ENCODE measurements at places on chromosomes 7 and 10.

- DNase-seq: no peak
Measured at GRCh38 chr7:144527051-144527471, 123.6 kb upstream of the NOBOX start.

- DNase-seq: no peak
Measured at GRCh38 chr7:73496626-73497025, 25.5 kb downstream of the BAZ1B start.

DNA sequence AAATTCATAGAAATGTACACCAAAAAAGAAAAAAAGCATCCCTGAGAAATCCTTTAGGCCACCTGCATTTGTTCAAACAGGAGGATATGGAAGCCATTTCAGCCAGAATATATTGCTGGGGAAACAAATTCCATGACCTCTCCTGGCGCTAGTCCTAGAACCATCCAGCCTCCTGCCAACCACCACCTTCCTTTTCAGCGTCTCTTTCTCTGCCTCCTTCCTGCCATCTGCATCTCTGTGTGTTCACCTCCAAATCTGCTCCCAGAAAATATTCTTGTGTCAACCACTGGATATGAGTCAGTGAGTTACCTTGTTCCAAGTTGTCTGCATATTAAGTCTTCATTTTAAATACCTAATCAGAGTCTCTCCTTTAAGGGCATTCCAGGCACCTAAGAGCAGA, 50.6 kb upstream of the NPY start:
- DNase-seq: no peak

- DNase-seq: no peak
Measured at GRCh38 chr10:91987397-91988037, 63.9 kb downstream of the BTAF1 start.

DNA sequence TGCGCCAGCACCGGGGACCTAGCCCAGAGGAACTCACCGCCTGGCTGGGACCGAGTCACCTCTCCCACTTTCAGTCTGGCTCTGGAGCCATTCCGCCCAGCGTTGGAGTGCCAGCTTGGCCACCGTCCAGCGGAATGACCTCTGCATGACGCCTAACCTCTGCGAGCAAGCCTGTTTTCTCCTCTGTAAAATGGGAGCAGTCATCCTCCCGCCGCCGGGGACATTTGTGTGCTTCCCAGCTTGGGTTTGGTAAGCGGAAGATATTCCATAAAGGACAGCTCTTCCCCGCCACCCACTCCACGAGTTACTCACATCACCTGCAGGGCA, 1.3 kb upstream of the ZCCHC24 start:
- no peak for DNase-seq

GRCh38 chr10:10785627-10786026, 232.0 kb upstream of the CELF2 start:
- DNase-seq: no peak

GRCh38 chr7:30865821-30866220, 45.8 kb upstream of the AQP1 start:
- DNase-seq: no peak

- no peak for DNase-seq
Measured at GRCh38 chr7:36420307-36420706, 30.6 kb downstream of the ANLN start.

DNA sequence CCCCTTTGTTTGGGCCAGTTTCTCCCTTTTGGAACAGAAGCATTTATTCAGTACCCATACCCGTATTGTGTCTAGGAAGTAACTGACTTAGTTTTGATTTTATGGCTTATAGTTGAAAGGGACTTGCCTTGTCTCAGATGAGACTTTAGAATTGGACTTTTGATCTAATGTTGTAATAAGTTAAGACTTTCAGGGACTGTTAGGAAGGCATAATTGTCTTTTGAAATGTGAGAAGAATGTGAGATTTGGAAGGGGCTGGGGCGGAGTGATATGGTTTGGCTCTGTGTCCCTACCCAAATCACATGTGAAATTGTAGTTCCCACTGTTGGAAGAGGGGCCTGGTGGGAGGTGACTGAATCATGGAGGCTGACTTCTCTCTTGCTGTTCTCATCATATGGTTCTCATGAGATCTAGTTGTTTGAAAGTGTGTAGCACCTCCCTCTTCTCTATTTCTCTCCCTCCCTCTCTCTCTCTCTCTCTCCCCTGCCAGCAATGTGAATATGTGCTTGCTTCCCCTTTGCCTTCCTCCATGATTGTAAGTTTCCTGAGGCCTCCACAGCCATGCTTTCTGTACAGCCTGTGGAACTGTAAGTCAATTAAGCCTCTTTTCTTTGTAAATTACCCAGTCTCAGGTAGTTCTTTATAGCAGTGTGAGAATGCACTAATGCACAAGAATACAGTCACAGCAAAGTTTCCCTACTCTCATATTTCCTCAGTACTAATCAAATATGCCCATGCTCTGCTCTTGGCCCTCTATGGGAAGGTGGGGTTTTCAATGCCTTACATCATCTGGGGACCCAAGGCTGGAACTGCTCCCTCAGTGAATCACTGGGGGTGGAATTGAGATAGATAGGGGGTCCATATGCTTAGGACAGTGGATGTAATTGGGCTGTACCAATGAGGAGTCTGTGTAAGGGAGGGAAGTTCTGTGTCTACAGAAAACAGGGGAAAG, 17.2 kb upstream of the AKR1C1 start:
- DNase-seq: no peak

- no peak for DNase-seq
Measured at GRCh38 chr10:108902619-108903285, 1020.6 kb downstream of the XPNPEP1 start.

DNA sequence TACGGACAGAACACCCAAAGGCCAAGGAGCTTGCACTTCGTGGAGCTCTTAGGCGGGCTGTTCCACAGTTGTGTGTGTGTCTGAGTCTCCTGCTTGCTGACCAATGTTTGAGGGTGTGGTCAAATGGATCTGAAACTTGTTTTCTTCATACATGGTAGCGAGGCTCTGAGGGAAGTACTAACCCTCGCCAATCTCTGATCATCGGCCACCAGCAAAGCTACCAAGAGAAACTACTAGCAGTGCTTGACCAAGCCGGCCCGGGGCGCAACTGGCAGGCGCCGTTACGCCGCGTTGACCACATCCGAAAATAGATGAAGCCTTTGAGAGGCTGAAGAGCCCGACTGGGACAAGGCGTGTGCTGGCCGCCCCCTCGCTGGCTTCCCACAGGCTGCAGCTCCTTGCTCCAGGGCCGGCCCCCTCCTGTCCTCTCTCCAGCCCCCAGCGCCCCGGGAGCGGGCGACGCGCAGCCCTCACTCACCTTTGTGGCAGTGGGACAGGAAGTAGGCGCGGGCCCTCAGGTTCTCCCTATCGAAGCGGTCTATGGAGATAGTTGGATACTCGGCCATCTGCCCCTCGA, 384 bp downstream of the DCLRE1C start:
- no peak for DNase-seq

DNA sequence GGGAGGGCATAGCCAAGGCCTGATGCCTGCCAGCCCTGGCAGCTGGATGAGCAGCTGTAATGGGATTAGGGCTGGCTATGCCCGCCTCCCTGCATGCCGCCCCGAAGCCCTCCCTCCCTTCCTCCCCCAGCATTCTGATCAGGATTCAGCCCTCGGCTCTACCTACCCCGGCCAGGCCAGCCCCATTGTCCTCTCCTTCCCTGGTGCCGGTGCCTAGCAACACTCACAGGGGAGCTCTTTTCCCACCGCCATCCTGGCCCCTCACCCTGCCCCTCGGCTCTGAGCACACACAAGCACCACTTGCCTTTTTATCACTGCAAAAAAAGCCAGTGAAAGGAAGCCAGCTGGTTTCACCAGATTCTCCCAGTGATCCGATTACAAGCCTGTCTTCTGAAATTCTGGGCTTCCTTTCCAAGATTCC, 9.0 kb upstream of the ADCYAP1R1 start:
- DNase-seq: peak; percentile 30

DNA sequence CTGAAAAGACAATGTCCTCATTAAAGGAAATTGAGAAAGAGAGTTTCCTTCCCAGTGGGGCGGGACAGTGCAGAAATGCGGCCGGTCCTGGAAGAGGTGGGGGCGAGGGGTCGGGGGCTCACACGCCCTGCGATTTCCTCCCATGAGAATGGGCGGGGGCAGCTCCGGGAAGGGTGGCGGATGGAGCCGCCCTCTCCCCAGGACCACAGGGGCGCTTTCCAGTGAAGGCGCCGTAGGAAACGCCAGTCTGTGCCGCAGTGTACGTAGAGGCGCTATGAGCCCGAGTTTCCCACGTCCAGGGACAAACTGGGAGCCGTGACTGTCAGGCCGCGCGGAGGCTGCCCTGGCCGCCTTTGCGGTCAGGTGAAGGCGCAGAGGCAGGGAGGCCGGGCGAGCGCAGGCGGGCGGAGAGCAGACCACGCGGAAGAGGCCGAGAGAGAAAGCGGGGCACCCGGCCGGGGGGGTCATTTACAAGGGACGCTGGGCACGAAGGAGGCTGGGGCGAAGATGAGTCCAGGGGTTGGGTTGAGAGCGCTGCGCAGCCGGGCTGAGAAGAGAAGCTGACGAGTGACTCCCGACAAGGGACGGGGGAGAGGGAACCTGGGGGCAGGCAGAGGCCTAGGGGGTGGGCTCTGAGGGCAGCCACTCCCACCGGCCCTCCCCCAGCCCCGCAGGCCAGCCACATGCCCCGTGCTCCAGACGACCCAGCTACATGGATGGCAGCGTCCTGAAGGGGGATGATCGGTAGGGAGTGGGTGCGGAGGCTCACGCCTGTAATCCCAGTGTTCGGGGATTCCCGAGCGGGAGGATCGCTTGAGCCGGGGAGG, 45.0 kb downstream of the ALOX5 start:
- peak; percentile 53 for DNase-seq

DNA sequence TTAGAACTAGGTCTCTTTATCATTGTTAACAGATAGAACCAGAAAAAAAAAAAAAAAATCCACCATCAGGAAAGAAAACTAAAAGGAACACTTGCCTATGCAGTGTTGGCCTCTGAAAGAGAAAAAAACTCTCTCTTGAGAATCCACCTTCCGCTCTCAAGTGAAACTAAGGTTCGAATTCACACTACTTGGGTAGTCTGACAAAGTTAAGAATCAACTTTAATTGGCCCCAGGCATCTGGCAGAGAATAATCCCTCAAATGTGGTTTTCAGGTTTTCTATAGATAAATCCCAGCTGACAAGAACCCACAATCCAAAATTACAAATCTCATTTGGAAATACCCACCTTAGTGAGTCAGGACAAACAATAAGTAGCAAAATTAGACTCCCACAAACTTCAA, 199.7 kb upstream of the LRRN3 start:
- no peak for DNase-seq

- no peak for DNase-seq
Measured at GRCh38 chr7:132836746-132837145, 245.1 kb downstream of the CHCHD3 start.

- no peak for DNase-seq
Measured at GRCh38 chr10:43042503-43043341, 34.1 kb upstream of the RET start.

GRCh38 chr10:132111121-132111731, 45.5 kb downstream of the JAKMIP3 start:
- DNase-seq: no peak

- DNase-seq: no peak
Measured at GRCh38 chr7:118777308-118777707, 552.8 kb downstream of the ANKRD7 start.

- no peak for DNase-seq
Measured at GRCh38 chr10:24685958-24686540, 37.6 kb downstream of the ARHGAP21 start.

GRCh38 chr7:1946025-1946772, 276.1 kb downstream of the ELFN1 start:
- DNase-seq: no peak

- no peak for DNase-seq
Measured at GRCh38 chr10:84390364-84390763, 62.0 kb downstream of the CCSER2 start.

DNA sequence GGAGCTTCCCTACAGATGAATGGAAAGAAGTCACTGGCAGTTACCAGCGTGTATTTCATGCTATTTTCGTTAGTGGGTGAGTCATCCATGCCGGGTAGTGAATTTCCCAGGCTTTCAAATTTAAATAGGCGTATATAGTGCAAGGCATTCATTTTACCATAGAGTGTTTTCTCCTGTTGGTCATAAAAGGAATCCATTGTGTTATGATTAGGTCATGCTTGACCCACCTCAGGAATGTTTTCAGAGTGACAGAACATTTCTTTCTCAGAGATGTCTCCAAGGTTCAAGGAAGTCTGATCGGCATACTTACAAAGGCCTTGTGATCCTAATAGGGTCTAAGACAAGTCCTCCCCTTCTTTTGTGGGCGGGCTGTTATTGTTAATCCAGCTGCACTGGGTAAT, 110.7 kb downstream of the AKR1D1 start:
- peak; percentile 35 for DNase-seq

- no peak for DNase-seq
Measured at GRCh38 chr7:3386423-3387190, 85.6 kb downstream of the SDK1 start.

DNA sequence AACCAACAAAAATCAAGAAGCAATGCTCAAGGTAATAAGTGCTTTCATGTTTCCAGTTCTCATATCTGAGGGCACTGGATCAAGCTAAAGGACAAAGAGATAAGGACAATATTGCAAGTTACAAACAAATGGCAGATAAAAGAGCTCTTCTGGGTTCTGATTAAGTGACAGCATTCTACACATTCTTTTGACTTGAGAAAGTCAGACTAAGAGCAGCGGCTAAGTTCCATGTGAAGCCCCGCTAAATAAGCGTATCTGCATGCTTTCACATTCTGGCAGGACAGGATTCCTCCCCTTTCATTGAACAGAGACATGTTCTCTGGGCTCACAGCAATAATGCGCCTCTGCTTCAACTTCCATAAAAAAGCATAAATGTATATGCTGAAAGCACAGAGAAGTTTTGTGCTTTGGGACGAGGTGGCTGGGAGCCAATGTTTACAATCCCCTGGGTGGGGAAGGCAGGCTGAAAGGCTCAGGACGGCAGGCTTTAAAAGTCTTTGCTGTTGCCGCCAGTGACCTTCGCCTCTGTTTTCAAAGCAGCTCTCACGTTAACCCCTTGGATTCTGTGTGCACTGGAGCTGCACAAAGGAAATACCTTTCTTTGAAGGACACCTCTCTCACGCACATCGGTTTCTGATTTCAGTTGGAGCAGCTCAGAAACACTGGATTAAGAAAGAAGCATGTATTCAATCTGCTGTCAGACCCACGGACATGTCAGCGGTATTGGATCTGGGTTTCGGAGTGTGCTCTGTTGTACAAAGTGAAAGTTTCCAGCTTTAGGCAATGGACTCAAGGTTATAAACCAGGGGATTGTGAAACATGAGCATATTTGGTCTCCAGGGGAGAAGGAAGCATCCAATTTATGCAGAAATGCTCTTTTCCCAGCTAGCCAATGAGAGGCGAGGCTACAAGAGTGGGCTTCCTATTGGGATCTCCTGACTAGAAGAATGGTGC, 105.4 kb upstream of the FAM133B start:
- DNase-seq: no peak

GRCh38 chr10:89426230-89426868, 12.0 kb downstream of the IFIT5 start:
- peak; percentile 38 for DNase-seq

- no peak for DNase-seq
Measured at GRCh38 chr7:27254625-27255024, 12.0 kb downstream of the EVX1 start.

GRCh38 chr10:106571192-106571946, 593.1 kb downstream of the SORCS1 start:
- peak; percentile 74 for DNase-seq

GRCh38 chr7:152911922-152912321, 152.4 kb downstream of the ACTR3B start:
- no peak for DNase-seq

Data from putamen (tissue), 1 donor.